ENCODE measurements at places on chromosomes 6 and 20. TPM values are rescaled to one million over a fixed set of nuclear protein-coding genes. Genes with fewer than 3 reads are reported as not detected.

GRCh38 chr20:6030453-6031080 lies 23.3 kb downstream of the LRRN4 start:
- peak overlapping the region; percentile 4 for H3K27ac ChIP-seq
- H3K4me1 ChIP-seq: no peaks in the 10 kb centered on the region
- no peak overlapping the region for H3K4me3 ChIP-seq
- DNase-seq: no peak
- peaks cover 22% of the 10 kb centered on the region for H3K36me3 ChIP-seq
- no peaks in the 10 kb centered on the region for H3K27me3 ChIP-seq

DNA sequence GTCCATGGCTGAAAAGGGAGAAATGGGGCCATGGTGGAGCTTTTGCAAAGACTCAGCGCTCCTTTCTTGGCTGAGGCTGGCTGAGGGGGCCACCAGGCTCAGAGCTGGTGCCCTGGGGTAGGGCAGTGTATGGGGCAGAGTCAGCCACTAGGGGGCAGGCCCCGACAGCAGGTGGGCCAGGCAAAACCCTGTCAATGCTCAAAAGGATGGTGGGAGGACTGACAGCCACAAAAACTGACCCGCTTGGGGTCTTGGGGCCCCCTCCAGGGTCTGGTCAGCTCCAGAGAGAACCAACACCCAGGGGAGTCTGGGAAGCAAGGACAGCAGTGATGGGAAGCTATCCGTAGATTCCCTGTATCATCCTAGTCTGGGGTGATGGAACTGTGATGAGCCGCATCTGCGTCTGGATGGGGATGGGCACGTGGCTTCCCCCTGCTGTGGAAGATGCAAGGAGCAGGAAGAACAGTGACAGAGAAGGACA lies 306.9 kb downstream of the DHX35 start:
- H3K4me3 ChIP-seq: no peak overlapping the region
- no peak overlapping the region for H3K27ac ChIP-seq
- no peaks in the 10 kb centered on the region for H3K27me3 ChIP-seq
- H3K36me3 ChIP-seq: no peaks in the 10 kb centered on the region

DNA sequence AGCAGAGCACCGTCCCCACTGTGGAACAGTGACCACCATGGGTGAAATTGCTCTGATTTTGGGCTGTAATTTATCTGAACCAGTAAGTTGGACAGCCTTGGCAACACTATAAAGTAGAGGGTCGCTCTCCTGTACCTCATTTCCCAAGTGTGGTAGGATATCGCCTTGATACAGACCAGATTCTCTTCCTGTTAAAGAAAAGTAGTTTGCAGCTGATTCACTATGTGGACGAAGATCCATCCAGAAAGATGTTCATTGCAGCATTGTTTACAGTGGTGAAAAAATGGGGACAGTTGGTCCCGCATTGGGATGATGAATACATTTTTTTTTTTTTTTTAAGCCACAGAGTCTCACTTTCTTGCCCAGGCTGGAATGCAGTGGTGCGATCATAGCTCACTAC lies 74.3 kb downstream of the SLX4IP start:
- no peaks in the 10 kb centered on the region for H3K27me3 ChIP-seq
- H3K36me3 ChIP-seq: no peaks in the 10 kb centered on the region
- no peak overlapping the region for H3K4me3 ChIP-seq
- H3K27ac ChIP-seq: peak overlapping the region; percentile 59

DNA sequence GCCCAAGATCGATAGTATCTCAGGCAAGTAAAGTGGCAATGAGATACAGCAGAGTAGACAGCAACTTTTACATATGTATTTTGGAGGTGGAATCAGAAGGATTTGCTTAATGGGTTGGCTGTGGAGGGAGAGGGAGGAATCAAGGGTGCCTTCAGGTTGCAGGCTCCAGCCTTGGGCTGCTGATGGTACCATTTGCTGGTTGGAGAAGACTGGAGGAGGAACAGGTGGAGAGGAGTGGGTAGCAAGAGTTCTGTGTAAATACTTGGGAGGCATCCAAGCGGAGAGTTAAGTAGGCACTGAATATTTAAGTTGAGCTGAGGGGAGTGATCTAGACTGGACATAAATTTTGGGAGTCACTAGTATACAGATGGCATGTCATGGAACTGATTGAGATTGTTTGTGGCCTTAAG lies 5.2 kb downstream of the BICRAL start:
- H3K27me3 ChIP-seq: no peaks in the 10 kb centered on the region
- peak overlapping the region; percentile 10 for H3K27ac ChIP-seq
- H3K4me3 ChIP-seq: no peak overlapping the region
- H3K36me3 ChIP-seq: no peaks in the 10 kb centered on the region
- peaks cover 62% of the 10 kb centered on the region for H3K4me1 ChIP-seq
- no peak for DNase-seq

Gene FAM217A
- total RNA-seq: not detected

Gene ME1
- total RNA-seq: 26.5 TPM

Gene EFCAB8
- total RNA-seq: not detected

Gene FHL5
- total RNA-seq: 0.35 TPM

DNA sequence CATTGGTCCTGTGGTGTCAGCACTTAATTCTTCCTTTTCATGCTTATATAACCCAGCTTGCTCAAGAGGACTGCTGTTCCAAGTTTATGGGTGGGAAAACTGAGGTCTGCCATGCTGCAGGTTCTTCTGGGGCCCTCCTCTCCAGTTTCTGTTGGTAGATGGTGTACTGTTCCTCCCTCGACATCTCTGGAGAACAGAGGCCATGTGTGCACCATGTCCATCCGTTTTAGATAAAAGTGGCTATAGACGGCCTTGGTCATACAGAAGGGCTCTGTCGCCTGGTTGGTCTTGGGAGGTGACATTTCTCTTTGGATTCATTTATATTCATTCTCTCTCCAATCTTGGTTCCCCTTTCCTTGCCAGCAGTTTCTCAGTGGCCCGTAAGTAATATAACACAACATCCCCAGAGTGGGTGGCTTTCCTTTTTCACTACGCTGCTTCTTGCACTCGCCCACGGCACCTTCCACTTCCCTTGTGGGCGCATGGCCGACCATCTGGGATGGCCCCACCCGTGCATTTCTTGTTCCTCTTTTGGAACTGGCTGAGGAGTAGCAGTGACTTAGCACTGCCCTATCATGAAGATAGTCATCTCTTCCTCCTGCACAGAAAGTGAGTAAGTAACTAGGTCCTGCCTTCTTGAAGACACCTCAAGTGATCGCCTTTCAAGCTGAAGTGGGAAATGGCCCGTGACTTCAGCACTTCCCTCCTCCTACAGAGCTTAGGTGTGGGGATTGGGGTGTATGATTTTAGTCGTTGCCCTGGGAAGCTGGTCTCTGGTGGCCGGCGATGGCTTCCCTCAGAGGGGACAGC lies 94.2 kb downstream of the RREB1 start:
- H3K27me3 ChIP-seq: no peaks in the 10 kb centered on the region
- no peak overlapping the region for H3K4me3 ChIP-seq
- no peak overlapping the region for H3K27ac ChIP-seq
- no peaks in the 10 kb centered on the region for H3K4me1 ChIP-seq

Gene RAET1L
- total RNA-seq: not detected

DNA sequence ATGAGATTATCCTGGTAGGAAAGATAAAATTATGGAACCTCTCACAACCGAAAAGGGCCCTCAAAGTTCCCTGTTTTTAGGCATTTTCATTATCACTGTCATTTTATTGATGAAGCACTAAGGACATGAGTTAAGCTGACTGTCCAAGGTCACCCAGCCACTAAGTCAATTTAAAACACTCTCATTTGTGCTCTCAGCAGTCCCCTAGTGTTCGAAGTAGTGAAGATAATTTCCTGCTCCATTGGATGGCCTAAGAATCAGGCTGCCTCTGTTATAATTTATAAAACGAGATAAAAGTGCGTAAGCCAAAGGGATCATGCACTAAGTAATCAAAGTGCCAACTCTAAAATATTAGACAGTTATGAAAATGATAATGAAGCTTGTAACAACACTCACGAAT lies 169.1 kb downstream of the KIF16B start:
- no peaks in the 10 kb centered on the region for H3K27me3 ChIP-seq
- H3K36me3 ChIP-seq: peaks cover 19% of the 10 kb centered on the region
- no peak overlapping the region for H3K4me3 ChIP-seq

DNA sequence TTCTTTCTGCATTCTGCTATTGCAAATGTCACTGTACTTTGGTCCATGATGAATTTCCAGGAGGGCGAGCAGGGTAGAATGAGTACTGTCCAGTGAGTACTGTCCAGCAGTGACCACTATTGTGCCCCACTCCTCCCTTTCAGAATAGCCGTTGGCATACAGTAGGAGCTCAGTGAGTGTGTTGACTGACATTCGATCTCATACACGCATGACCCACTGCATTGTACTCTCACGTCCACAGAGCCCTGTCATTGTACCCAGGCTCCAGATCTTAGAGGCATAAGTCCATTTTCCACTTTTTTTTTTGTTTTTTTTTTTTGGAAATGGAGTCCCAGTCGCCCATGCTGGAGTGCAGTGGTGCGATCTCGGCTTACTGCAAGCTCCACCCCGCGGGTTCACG lies 8.2 kb downstream of the DYNLRB1 start:
- no peaks in the 10 kb centered on the region for H3K4me1 ChIP-seq
- H3K36me3 ChIP-seq: peaks cover 26% of the 10 kb centered on the region
- DNase-seq: peak; percentile 32
- peak overlapping the region; percentile 84 for H3K27ac ChIP-seq
- no peaks in the 10 kb centered on the region for H3K27me3 ChIP-seq
- no peak overlapping the region for H3K4me3 ChIP-seq

Gene E2F1
- total RNA-seq: 0.33 TPM

Gene VSX1
- not detected for total RNA-seq

Gene FAXC
- not detected for total RNA-seq

Gene TRERF1
- 2.5 TPM for total RNA-seq

Gene PPP1R16B
- total RNA-seq: 0.96 TPM

DNA sequence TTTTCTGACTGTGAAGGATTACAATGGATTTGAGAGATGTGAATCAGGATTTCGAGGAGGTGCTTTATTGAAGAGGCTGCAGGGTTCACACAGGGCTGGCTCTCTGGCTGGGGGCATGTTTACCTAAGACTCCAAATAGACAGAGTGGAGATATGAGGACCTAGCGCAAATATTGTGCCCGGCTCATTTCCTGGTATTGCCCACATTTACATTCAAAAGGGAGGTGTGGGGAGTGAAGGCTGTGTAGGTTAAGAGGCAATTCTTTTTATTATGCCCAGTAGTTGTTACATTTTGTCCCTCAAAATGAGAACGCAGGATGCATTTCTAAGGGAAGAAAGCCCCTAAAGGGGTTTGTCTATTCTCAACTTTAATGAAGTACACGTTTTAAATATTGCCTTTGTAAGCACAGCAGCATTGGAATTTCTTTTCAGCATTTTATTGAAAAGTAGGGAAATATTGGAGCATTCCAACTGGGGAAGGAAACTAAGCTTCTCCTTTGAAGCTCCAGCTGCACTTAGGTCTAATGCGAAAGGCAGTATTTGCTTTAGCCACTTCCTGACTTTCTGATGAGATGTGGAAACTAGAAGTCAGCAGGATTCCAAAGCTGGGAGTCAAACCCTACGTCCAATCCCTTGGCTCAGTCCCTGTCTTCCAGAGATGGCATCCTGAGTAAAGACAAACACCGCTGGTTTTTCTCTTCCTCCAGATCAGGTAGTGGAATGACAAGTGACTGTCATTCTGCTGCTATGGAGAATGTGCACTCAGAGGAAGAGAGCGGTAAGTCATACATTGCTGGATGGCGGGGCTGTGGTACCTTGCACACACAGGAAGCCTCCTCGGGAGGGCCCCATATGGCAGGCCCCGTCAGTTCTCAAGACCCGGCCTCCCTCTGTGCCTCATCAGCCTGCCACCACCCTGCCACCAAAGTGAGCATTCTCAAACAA lies 70.7 kb downstream of the MYB start:
- no peak overlapping the region for H3K27ac ChIP-seq
- no peaks in the 10 kb centered on the region for H3K4me1 ChIP-seq
- no peak for DNase-seq

- no peaks in the 10 kb centered on the region for H3K4me1 ChIP-seq
- DNase-seq: no peak
- no peak overlapping the region for H3K4me3 ChIP-seq
- H3K36me3 ChIP-seq: no peaks in the 10 kb centered on the region
Observed at GRCh38 chr20:19880256-19881079, 122.4 kb downstream of the RIN2 start.

DNA sequence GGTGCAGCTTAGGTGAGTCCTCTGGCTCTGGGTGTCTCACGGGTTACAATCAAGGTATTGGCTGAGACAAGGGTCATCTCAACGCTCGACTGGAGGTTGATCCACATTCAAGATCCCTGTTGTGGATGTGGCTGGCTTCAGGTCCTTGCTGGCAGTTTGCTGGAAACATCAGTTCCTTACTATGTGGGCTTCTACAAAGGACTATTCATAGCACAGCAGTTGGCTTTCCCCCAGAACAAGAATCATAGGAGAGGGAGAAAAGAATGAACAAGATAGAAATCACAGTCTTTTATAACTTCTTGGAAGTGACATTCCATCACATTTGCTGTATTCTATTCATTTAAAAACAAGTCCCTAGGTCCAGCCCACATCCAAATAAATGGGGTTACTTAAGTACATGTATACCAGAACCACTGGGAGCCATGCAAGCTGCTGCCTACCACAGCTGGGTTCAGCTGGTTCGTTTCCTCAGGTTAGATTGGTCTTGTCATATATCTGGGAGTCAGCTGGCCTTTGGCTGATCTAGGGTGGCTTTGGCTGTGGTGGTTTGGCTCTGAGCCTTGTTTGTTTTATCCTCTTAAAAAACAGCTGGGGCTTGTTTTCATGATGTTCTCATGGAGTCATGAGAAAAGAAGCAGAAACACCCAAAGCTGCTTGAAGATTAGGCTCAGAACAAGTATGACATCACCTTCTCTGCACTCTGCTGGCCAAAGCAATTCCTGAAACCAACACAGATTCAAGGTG lies 433.2 kb upstream of the SPTLC3 start:
- no peak overlapping the region for H3K4me3 ChIP-seq
- H3K36me3 ChIP-seq: no peaks in the 10 kb centered on the region
- H3K4me1 ChIP-seq: peaks cover 4% of the 10 kb centered on the region
- DNase-seq: peak; percentile 79
- H3K27me3 ChIP-seq: no peaks in the 10 kb centered on the region

DNA sequence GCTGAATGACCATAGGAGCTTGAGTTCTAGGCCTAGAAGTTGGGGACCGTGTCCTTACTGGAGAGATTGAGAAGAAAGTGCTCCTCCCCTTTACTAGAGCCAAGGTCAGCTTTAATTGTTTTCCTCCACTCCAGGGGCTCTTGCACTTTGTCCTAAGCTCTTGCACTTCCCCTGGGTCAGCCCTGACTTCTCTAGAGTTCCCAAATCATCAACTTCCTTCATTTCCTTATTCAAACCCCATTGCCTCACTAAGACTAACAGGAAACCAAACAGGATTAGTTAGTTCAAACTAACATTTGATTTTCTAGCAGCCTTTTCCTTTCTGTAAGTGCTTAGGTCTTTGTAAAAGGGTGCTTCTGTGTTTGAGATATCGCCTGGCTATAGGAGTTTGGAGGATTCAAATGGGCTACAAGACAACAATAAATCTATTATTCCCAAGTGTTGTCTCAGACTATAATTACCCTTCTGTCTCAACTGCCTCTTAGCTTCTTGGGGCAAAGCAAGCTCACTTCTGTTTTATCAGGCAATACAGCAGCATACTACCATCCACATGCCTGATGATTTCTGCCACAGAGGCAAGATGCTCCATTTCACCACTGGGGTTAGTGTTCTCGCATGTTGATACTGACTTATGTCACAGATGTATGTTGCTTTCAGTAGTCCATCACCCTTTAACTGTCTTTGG lies 12.8 kb upstream of the DTNBP1 start:
- no peak for DNase-seq
- H3K27ac ChIP-seq: no peak overlapping the region
- no peaks in the 10 kb centered on the region for H3K4me1 ChIP-seq
- no peaks in the 10 kb centered on the region for H3K27me3 ChIP-seq
- H3K4me3 ChIP-seq: no peak overlapping the region

Data from right atrium auricular region (tissue), 2 donors.